ENCODE measurements at places on chromosomes 3 and 15.

- DNase-seq: no peak
These were observed 18.5 kb upstream of the RIOX2 start for GRCh38 chr3:97990624-97991292.

DNA sequence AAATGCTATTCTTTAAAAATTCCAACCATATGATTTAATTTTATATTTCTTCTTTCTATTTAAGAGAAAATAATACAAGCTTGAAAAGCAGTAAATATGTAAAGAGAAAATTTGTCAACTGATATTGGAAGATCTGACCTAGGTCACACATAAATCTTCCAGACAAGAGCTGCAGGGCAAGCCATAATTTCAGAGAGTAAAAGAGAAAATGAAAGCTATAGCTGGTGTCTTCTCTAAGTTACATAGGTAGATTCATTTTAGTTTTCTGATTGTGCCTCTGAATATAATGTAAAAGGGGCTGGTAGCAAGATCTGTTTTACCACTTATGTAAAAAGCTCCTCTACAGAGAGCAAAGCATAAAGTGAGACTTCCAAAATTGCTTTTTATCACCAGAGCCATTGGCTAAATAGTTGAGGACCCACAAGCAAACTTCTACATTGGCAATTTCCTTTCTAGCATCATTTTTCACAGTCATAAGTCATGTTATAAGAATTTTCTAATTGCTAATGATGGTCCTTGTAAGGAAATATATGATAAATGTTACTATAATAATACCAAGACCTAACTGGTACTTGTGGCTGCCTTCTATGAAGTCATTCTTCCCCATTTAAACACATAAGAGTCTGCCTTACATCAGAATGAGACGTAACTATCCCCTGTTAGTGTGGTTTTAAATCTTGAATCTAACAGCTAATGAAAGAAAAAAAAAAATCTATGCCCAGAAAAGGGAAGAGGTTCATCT, 80.8 kb upstream of the SKOR1 start:
- DNase-seq: no peak

DNA sequence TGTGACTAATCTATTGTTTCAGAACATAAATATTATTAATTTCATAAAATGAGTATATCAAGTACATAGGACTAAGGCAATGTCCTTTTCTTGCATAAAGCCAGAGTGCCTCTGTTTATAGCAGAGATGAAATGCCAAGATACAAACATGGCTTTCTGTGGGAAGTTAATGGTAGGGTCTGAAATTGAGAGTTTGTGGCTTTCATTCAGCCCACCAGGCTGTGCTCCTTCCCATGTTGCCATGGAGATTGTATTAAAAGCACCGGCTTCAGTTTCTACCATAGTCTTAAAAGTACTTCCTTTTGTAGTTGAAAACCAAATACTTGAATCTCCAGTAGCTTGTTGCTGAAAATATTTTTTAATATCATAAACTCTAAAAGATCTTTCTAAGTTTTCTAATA, 114.0 kb downstream of the LRRC28 start:
- DNase-seq: no peak

DNA sequence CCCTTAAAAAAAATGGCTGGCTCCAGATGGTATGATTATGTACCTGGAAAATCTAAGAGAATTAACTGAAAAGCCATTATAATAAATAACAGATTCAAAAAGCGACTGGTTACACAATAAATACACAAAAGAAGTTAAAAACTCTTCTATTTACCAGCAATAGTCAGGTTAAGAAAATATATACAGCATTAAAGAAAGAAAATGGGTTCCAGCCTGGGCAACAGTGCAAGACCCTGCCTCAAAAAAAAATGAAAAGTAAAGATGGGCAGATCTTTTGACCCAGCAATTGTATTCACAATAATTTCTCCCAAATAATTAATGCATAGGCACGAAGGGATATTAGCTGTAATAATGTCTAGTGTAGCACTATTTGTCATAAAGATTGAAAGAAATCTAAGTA, 8.7 kb downstream of the TBC1D5 start:
- no peak for DNase-seq

DNA sequence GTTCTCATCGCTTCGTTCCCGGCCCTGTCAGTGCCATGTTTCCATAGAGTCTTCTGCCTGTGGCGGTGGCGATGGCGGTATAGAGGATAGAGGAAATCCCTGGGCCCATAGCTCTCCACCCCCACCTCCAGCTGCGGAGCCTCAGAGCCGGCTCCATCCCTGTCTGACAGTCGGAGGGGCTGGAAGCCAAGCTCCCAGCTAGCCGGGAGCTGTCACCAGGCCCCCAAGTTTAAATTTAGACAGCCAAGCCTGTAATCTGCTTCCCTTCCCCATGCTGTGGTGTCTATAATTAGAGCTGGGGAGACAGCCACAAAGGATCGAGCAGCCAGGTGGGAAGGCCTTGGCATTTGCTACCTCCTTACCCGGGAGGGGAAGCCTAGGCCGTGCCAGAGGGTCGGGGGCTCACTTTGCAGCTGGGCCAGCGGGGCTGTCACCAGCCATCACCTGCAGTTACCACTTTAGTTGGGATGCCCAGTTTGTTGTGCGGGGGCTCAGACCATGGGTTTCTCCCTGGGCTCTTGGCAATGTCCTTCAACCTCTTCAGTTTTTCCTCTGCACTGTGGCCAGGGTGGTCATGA, 56.3 kb upstream of the SEC13 start:
- DNase-seq: no peak

DNA sequence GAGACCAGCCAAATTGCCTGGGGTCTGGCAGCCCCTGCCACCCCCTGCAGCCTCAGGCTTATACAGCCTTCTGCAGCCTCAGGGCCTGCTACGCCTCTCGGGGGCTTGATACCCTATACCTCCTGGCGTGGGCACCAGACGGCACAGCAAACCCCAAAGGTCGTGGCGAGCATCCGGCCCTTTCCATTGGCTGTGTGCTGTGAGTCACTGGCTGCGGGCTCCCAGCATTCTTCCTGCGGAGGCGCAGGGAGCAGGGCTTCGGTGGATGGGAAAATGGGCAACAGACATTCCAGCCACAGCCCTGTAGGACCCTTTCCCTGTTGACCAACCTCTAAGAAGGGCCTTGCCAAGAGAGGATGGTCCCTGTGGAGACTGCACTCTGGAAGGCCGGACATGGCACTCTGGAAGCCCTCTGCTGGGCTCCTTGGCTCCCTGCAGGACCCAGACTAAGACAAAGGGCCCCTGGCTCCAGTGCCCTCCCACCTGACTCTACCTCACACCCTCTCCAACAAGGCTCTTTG, 59.6 kb downstream of the ITGA11 start:
- no peak for DNase-seq

- no peak for DNase-seq
These were observed 20.6 kb downstream of the CD80 start for GRCh38 chr3:119538772-119539171.

DNA sequence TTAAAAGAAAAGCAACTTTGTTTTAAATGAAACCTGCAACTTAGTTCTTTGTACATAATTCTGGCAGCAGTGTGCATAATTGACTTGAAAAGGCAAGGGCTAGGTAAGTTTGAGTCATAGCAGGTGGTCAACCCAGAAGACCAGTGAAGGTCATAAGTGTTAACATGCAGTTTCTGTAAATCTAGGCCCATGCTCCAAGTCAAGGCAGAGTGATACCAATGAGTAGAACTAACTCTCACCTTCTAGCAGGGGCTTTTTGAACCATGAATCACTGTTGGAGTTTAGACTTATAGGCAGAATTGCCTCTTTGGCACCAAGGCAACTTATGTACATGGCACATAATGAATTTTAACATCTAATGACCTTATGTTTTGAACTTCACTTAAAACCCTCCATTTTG, 29.5 kb upstream of the IL20RB start:
- no peak for DNase-seq

DNA sequence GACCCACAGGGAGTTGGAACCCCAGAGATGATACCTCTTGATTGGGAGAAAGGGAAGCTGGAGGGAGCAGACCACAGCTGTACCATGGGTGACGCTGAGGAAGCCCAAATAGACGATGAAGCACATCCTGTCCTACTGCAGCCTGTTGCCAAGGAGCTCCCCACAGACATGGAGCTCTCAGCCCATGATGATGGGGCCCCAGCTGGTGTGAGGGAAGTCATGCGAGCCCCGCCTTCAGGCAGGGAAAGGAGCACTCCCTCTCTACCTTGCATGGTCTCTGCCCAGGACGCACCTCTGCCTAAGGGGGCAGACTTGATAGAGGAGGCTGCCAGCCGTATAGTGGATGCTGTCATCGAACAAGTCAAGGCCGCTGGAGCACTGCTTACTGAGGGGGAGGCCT, 201.1 kb downstream of the AKAP13 start:
- DNase-seq: no peak

GRCh38 chr15:86540840-86541467, 461.3 kb downstream of the AGBL1 start:
- no peak for DNase-seq

DNA sequence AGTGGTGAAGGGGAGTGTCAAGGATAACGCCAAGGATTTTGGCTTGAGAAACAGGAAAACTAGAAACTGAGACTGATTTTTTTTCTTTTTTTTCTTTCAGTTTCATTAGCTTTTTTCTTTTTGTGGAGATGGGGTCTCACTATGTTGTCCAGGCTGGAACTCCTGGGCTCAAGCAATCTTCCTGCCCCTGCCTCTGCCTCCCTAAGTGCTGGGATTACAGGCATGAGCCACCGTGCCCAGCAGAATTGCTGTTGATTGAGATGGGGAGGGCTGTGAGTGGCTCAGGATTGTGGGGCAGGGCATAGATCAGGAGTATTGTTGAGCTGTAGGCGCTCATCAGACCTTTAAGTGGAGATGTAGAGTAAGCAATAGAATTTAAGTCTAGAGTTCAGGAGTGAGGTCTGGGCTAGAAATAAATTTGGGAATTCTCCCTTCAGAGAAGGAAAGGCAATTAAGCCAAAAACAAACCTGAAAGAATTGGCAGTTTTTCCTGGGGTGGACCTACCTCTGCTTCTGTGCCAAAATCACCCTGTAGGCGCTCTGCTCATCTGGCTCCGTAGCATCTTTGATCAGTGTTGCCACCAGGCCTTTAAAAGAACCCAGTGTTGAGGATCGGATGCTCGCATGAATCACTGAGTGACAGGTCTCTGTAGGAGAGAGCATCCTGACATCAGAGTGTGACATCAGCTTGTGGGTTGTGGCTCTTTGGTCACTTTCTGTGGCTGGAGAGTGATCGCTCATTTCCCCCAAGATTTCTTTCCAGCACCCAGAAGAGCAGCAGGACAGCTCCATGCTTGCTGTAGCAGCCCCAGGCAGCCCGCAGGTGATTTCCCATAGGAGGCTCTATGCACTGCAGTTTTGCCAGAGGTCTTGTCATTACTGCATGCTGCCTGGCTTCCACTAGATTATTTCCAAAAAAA, 15.8 kb downstream of the ABHD17C start:
- DNase-seq: no peak
